ENCODE measurements at places on chromosomes 11 and 22. TPM values are rescaled to one million over a fixed set of nuclear protein-coding genes. Genes with fewer than 3 reads are reported as not detected.

DNA sequence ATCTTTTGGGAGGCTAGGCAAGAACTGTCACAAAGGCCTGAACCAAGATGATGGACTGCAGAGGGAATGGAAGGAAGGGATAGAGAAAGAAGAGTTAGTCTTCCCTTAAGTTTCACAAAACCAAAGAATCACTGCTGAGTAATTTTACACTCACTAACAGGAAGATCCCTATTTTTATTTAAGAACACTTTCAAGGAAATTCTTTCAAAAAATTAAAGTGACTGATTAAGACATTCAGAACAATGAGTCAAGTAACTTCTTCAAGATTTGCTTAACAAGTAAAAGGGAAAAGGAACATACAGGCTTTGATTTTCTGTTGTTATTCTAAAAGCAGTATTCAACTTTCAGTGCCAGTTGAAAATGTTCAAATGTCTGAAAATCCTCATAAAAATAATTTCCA lies 3.1 kb downstream of the PITPNB start:
- H3K36me3 ChIP-seq, result no peaks in the 10 kb centered on the region
- H3K27ac ChIP-seq, result no peak overlapping the region
- no peak for DNase-seq
- H3K4me1 ChIP-seq, result peaks cover 77% of the 10 kb centered on the region
- no peaks in the 10 kb centered on the region for H3K27me3 ChIP-seq

Gene SAA4
- total RNA-seq, result not detected

- H3K4me1 ChIP-seq, result no peaks in the 10 kb centered on the region
- no peak overlapping the region for H3K27ac ChIP-seq
- no peak for DNase-seq
- H3K27me3 ChIP-seq, result no peaks in the 10 kb centered on the region
- no peaks in the 10 kb centered on the region for H3K36me3 ChIP-seq
Measured at GRCh38 chr22:49380828-49381114, 446.9 kb downstream of the BRD1 start.

DNA sequence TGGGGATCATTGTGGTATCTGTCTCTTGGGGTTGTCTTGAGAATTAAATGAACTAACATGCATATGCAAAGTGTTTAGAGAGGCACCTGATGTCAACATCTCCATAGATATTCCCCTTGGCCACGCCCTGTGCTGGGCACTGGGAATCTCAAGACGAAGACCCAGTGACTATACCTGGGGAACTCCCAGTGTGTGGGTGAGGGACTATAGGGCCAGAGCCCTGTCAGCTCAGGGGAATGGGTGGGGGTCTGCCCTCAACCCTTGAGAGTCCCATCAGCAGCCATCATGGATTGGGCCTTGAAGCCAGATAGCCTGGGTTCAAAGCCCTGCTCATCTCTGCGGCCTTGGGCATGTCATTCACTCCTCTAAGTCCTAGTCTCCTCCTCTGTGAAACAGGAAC lies 21.6 kb upstream of the LMO1 start:
- DNase-seq, result peak; percentile 28
- peaks cover 12% of the 10 kb centered on the region for H3K4me1 ChIP-seq
- H3K4me3 ChIP-seq, result no peak overlapping the region
- H3K27me3 ChIP-seq, result no peaks in the 10 kb centered on the region

GRCh38 chr22:40021401-40022000 lies 26.7 kb downstream of the FAM83F start:
- no peak overlapping the region for H3K4me3 ChIP-seq
- H3K27me3 ChIP-seq, result no peaks in the 10 kb centered on the region
- H3K4me1 ChIP-seq, result no peaks in the 10 kb centered on the region
- no peak for DNase-seq
- no peak overlapping the region for H3K27ac ChIP-seq
- no peaks in the 10 kb centered on the region for H3K36me3 ChIP-seq

Gene OR5T2
- not detected for total RNA-seq

Gene SLC22A9
- not detected for total RNA-seq

GRCh38 chr11:35115688-35116030 lies 23.3 kb upstream of the CD44 start:
- peaks cover 44% of the 10 kb centered on the region for H3K4me1 ChIP-seq
- no peaks in the 10 kb centered on the region for H3K27me3 ChIP-seq
- no peak overlapping the region for H3K4me3 ChIP-seq
- no peaks in the 10 kb centered on the region for H3K36me3 ChIP-seq
- DNase-seq, result no peak
- H3K27ac ChIP-seq, result no peak overlapping the region

All from sigmoid colon (tissue), 7 donors.